ENCODE measurements at places on chromosomes 5 and 9. TPM values are rescaled to one million over a fixed set of nuclear protein-coding genes. Genes with fewer than 3 reads are reported as not detected.

GRCh38 chr5:219460-219863 is 1.3 kb downstream of the SDHA start:
- peak; percentile 43 for DNase-seq

Gene PROB1
- total RNA-seq: 1.4 TPM

GRCh38 chr9:22244139-22245011 is 202.2 kb upstream of the DMRTA1 start:
- peak; percentile 42 for DNase-seq

- DNase-seq: no peak
Observed at GRCh38 chr5:134131578-134132350, 17.3 kb downstream of the TCF7 start.

Gene ARL10
- 27.2 TPM for total RNA-seq

Gene ENTREP1
- total RNA-seq: 19.5 TPM

DNA sequence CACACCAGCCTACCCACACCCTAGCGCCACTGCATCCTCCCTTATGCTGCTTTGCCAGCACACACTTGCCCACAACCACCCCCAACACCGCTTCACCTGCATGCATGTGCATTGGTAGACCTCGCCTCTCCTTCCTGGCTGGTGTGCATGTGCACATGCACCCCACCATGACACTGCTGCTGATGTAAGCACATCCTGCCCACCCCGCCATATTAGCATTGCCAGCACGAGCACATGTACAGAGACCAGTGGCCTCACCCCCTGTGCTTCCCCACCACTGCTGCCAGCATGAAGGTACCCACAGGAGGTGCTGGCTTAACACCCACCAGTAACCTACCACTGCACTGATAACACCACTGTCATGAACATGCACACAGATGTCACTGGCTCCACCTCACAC is 218.2 kb downstream of the SLCO4C1 start:
- DNase-seq: no peak

- no peak for DNase-seq
Observed at GRCh38 chr5:56900858-56901578, 8.4 kb upstream of the SETD9 start.
